ENCODE measurements at places on chromosomes 6 and 20. TPM values are rescaled to one million over a fixed set of nuclear protein-coding genes. Genes with fewer than 3 reads are reported as not detected.

DNA sequence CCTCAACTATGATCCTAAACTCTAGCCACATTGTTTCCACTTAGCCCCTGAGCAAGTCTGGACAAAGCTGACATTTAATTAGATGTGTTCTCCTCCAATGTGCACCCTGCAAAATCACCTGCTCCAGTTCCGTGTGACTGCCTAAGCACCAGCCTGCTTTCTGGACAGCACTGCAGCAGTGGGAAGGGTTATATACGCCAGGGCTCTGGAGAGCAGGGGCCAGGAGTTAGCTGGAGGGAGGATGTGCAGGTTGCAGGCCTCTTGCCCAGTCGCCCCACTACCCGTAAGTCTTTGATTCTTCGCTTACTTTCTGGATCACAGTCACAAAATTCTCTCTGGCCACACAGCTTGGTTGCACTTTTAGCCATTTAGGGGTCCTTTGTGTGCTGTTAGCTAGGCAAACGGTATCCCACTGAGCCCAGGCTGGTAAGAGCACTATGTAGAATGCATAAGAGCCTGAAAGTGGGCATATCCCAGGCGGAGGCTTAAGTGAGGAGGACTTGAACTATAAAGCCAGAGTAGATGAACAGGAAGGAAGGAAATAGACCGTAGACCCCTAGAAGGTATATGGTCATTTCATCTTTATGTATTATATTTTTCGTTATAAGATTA lies 10.7 kb upstream of the PLEKHG1 start:
- no peak overlapping the region for H3K27ac ChIP-seq
- peaks cover 3% of the 10 kb centered on the region for H3K27me3 ChIP-seq
- H3K36me3 ChIP-seq: no peaks in the 10 kb centered on the region
- DNase-seq: no peak

- peaks cover 3% of the 10 kb centered on the region for H3K4me1 ChIP-seq
- peak; percentile 4 for DNase-seq
- H3K36me3 ChIP-seq: peaks cover 2% of the 10 kb centered on the region
- peaks cover 30% of the 10 kb centered on the region for H3K27me3 ChIP-seq
- no peak within 1 kb of the TSS for H3K27ac ChIP-seq
- peak within 1 kb of the TSS; percentile 60 for H3K4me3 ChIP-seq
These were observed at the start of gene PLCB4 for GRCh38 chr20:9068841-9069663. TSS of gene PLCB4 (plus strand) at chr20:9069087. CDS start at chr20:9307815, 238,728 bp downstream.

- H3K4me1 ChIP-seq: no peaks in the 10 kb centered on the region
- H3K36me3 ChIP-seq: no peaks in the 10 kb centered on the region
- H3K27me3 ChIP-seq: no peaks in the 10 kb centered on the region
- no peak overlapping the region for H3K27ac ChIP-seq
- no peak for DNase-seq
These were observed 416.6 kb downstream of the DHX35 start for GRCh38 chr20:39378776-39379175.

DNA sequence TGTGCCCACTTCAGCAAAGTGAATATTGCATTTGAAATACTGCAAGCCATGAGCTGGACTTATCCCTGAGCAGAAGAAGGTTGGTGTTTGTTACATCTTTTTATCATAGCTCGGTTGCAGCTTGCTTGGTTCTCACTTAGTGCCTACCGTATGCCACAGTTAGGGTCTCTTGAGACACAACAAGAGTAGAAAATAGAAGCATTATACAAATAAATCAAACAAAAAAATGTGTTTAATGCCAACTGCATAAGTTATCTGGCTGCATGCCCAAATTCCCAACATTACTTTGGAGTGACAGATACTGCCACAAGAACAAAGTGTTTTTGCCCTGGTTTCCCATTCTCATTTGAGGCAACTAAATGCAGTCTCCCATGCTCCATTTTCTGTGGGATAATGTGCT lies 53.9 kb upstream of the LAMP5 start:
- no peak overlapping the region for H3K4me3 ChIP-seq
- no peaks in the 10 kb centered on the region for H3K36me3 ChIP-seq
- no peaks in the 10 kb centered on the region for H3K27me3 ChIP-seq
- H3K27ac ChIP-seq: no peak overlapping the region
- H3K4me1 ChIP-seq: no peaks in the 10 kb centered on the region
- no peak for DNase-seq

DNA sequence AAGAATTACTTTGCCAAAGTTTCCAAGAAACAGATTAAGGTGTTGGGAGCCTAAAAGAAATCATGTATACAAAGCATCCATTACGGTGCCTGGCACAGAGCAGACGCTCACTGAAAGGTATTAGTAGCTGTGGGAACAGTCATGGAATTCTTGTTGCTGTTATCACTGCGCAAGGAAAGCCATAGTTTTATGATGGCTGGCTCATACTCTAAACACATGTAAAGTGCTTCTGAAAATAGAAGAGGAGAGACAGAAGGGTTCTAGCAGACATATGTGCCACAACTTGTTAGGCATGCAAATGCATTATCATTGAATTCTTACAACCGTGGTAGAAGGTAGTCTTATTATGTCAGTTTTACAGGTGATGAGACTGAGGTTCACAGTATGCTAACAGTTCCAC lies 112.4 kb downstream of the TENT5A start:
- no peaks in the 10 kb centered on the region for H3K4me1 ChIP-seq
- DNase-seq: no peak
- H3K4me3 ChIP-seq: no peak overlapping the region
- H3K27ac ChIP-seq: no peak overlapping the region

GRCh38 chr6:16496991-16497801 lies 258.8 kb downstream of the GMPR start:
- DNase-seq: no peak
- no peak overlapping the region for H3K27ac ChIP-seq
- H3K4me3 ChIP-seq: no peak overlapping the region
- H3K27me3 ChIP-seq: no peaks in the 10 kb centered on the region

DNA sequence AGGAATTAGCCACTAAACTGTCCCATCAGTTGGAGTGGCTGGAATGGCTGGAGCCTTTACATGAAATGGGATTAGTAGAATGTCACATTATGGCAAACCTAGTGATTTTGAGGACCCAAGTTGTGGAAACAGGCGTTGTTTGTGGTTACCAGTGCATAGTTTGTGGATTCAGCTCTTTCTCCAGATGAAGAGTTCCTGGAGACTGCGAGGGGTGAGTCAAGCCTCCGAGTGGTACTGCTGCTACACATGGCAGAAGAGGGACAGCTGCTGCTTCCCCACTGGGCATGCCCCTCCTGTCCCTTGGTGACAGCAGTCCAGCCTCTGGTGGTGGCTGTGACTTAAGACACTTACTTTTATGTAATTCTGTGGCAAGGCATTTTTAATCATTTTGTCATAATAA lies 94.2 kb upstream of the SCP2D1 start:
- no peaks in the 10 kb centered on the region for H3K27me3 ChIP-seq
- peaks cover 9% of the 10 kb centered on the region for H3K4me1 ChIP-seq
- DNase-seq: no peak
- peaks cover 3% of the 10 kb centered on the region for H3K36me3 ChIP-seq
- H3K27ac ChIP-seq: no peak overlapping the region
- H3K4me3 ChIP-seq: no peak overlapping the region

DNA sequence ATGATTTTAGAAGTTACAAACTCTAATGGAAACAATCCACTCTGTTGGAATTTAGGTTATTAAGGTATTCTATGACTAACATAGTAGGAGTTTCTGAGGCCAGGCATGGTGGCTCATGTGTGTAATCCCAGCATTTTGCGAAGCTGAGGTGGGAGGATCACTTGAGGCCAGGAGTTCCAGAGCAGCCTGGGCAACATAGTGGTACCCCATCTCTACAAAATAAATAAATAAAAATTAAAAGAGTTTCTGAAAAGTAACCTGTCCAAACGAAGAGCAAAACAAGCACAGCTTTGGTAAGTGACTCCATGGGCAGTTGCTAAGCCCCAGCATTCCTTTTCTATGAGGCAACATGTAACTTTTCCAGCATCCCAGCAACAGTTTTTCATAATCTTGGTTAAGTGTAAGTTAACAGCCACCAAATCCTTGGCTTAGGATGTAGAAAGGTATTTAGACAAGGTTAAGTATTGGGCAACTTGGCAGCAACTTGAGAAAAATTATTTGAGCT lies 86.3 kb downstream of the SOX4 start:
- no peaks in the 10 kb centered on the region for H3K36me3 ChIP-seq
- no peaks in the 10 kb centered on the region for H3K4me1 ChIP-seq
- no peak overlapping the region for H3K27ac ChIP-seq
- no peak overlapping the region for H3K4me3 ChIP-seq

GRCh38 chr6:451847-452246 lies 60.3 kb downstream of the IRF4 start:
- no peak overlapping the region for H3K4me3 ChIP-seq
- peaks cover 37% of the 10 kb centered on the region for H3K4me1 ChIP-seq
- H3K27ac ChIP-seq: no peak overlapping the region
- no peak for DNase-seq
- peaks cover 4% of the 10 kb centered on the region for H3K36me3 ChIP-seq

DNA sequence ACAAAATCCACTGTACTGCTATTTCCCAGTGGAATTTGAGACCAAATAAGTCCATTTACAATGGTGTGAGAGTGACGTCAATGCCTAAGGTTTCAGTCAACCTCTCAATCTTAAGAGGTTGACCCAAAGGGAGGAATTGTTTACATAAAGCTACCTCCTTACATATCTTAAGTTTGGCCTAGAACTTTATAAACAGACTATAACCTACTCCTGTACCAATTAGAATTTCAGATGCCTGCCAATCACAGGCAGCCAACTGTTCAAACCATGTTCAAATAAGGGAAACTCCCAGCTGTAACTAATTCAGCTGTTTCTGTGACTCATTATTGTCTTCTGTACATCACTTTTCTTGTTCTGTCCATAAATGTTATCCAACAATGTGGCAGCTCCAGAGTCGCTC lies 14.5 kb downstream of the LGSN start:
- no peaks in the 10 kb centered on the region for H3K4me1 ChIP-seq
- no peak overlapping the region for H3K27ac ChIP-seq
- peaks cover 1% of the 10 kb centered on the region for H3K27me3 ChIP-seq

GRCh38 chr6:121670511-121670910 lies 235.1 kb downstream of the GJA1 start:
- no peaks in the 10 kb centered on the region for H3K4me1 ChIP-seq
- no peak overlapping the region for H3K27ac ChIP-seq
- no peaks in the 10 kb centered on the region for H3K36me3 ChIP-seq

DNA sequence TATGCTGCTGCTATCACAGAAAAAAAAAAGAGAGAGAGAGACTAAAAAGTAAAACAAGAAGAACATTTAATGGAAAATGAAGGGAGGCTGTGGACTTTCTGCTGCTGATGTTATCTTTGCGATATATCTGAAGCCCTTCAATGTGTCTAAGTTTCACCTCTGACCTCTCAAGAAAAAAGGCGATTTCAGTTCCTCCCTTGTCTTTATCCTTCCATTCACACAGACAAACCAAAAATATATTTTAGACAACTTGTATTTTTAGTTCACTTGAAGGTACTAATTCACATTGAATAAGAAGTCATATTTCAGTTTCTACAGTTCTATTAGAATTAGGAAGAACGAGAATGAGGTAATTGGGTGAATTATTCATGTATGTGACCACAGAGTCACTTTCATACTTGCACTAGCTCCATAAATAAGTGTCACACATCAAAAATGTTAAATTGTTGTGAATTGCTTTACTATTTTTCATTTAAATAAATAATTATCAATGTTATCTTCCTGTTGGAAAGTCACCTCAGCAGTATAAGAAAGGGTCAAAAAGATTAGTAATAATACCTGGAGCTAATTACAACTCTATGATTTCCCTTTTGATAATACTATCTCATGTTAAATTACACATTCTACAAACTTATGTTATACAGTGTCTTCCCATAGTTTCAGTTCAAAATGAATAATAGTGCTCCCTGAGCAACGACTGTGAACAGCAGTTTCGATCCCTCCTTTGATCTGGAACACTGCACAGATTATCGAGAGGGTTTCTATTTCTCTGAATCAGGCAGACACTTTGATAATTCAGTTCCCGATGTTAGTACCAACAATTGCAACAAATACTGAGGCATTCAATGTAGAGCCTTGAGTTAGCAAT lies 85.2 kb upstream of the PLCB4 start:
- H3K27ac ChIP-seq: no peak overlapping the region
- DNase-seq: no peak
- H3K27me3 ChIP-seq: no peaks in the 10 kb centered on the region
- no peaks in the 10 kb centered on the region for H3K36me3 ChIP-seq
- H3K4me3 ChIP-seq: no peak overlapping the region
- no peaks in the 10 kb centered on the region for H3K4me1 ChIP-seq

- no peak overlapping the region for H3K27ac ChIP-seq
- no peak for DNase-seq
- H3K36me3 ChIP-seq: no peaks in the 10 kb centered on the region
- H3K27me3 ChIP-seq: peaks cover 15% of the 10 kb centered on the region
- no peak overlapping the region for H3K4me3 ChIP-seq
These were observed 1.4 kb upstream of the ULBP3 start for GRCh38 chr6:150070236-150070818.

- no peaks in the 10 kb centered on the region for H3K4me1 ChIP-seq
- no peak overlapping the region for H3K27ac ChIP-seq
- H3K27me3 ChIP-seq: no peaks in the 10 kb centered on the region
- DNase-seq: no peak
- H3K4me3 ChIP-seq: no peak overlapping the region
- H3K36me3 ChIP-seq: no peaks in the 10 kb centered on the region
These were observed 13.4 kb upstream of the MAPRE1 start for GRCh38 chr20:32806356-32806755.

GRCh38 chr20:1875762-1876161 lies 19.4 kb upstream of the SIRPA start:
- H3K4me1 ChIP-seq: no peaks in the 10 kb centered on the region
- DNase-seq: no peak
- no peak overlapping the region for H3K27ac ChIP-seq
- no peak overlapping the region for H3K4me3 ChIP-seq

DNA sequence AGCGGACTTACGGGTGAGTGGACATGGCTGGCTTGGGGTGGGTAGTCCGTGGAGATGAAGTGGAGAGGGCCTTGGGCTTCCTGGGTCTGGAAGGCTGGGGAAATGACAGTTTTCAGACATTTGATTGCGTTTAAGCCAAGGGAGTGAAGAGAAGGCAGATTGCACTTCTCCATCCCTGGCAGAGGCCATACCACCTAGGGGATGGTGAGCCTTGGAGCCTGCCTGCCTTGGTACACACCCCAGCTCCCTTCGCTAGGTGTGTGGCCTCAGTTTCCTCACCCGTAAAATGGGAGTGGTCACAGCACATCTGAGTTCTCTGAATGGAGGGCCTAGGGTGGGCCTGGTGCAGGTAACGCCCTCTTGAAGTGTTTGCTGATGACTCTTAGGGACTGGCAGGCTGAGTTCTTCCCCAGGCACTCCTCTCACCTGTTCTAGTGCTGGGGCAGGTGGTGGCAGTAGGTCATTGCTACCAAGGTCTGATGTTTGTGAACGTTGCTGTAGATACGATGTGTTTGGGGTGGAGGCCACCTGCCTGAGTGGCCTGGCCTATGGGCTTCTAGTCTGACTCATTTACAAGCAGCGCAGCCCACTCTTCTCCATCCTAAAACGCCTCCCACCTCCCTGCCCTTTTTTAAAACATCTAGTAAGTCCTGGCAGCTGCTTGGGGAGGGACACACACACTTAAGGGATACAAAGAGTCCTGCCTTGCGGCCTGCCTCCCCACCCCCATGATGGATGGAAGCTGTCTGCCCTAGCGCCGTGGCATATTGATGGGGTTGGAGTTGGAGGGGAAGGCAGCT lies 2.3 kb downstream of the RBM38 start:
- H3K36me3 ChIP-seq: peaks cover 63% of the 10 kb centered on the region
- H3K27me3 ChIP-seq: no peaks in the 10 kb centered on the region
- DNase-seq: peak; percentile 27
- peak overlapping the region; percentile 93 for H3K27ac ChIP-seq
- peak overlapping the region; percentile 84 for H3K4me3 ChIP-seq
- peaks cover 56% of the 10 kb centered on the region for H3K4me1 ChIP-seq

Gene ATXN1
- total RNA-seq: 35.4 TPM

Gene CST11
- not detected for total RNA-seq

Gene RBM24
- total RNA-seq: not detected

Gene WFDC2
- 1.3 TPM for total RNA-seq

Gene RAET1E
- total RNA-seq: not detected

Gene KIFC1
- 93.4 TPM for total RNA-seq

Gene LAMP5
- total RNA-seq: not detected

Gene SLC22A16
- not detected for total RNA-seq
